Frontal cortex (tissue), 4 donors: ENCODE measurements at places on chromosomes 7 and 10. TPM values are rescaled to one million over a fixed set of nuclear protein-coding genes. Genes with fewer than 3 reads are reported as not detected.

The OR13A1 gene
- total RNA-seq: under 0.01 TPM

The RNF133 gene
- 0.41 TPM for total RNA-seq

The CDHR1 gene
- total RNA-seq: 1.6 TPM

The UCN3 gene
- total RNA-seq: not detected

The BMPER gene
- total RNA-seq: 2.9 TPM

The LEP gene
- total RNA-seq: not detected

The GJD4 gene
- not detected for total RNA-seq

The HACD1 gene
- 18.3 TPM for total RNA-seq

The CPA1 gene
- total RNA-seq: not detected

The KLF6 gene
- 67.3 TPM for total RNA-seq

The CRTAC1 gene
- total RNA-seq: 7.3 TPM

The SPDYE3 gene
- total RNA-seq: not detected

The ZNF862 gene
- 5.7 TPM for total RNA-seq

The LRRC61 gene
- total RNA-seq: 13.5 TPM

The EN2 gene
- total RNA-seq: not detected

The MMRN2 gene
- 4.1 TPM for total RNA-seq

The DKK1 gene
- 6.5 TPM for total RNA-seq

The NRG3 gene
- 12.2 TPM for total RNA-seq

The TAS2R41 gene
- not detected for total RNA-seq

The RBP4 gene
- total RNA-seq: 9.0 TPM

The ZNF92 gene
- total RNA-seq: 33.4 TPM

The TMEM229A gene
- total RNA-seq: 1.2 TPM

The PDLIM1 gene
- 2.4 TPM for total RNA-seq

The FEZF1 gene
- not detected for total RNA-seq

The CCL26 gene
- not detected for total RNA-seq

The AP1S1 gene
- total RNA-seq: 139 TPM

The ERVW-1 gene
- not detected for total RNA-seq

The EIF5AL1 gene
- under 0.01 TPM for total RNA-seq

The DDC gene
- total RNA-seq: 0.82 TPM

The ANKRD61 gene
- under 0.01 TPM for total RNA-seq

The PTF1A gene
- 0.41 TPM for total RNA-seq

The ANXA8 gene
- total RNA-seq: not detected

The PDE1C gene
- 19.2 TPM for total RNA-seq

The FAM180A gene
- not detected for total RNA-seq

The BLNK gene
- total RNA-seq: 0.41 TPM

The TRIM50 gene
- total RNA-seq: not detected

The THNSL1 gene
- 19.2 TPM for total RNA-seq

The CC2D2B gene
- 1.2 TPM for total RNA-seq

The RAMP3 gene
- 5.7 TPM for total RNA-seq

The UTF1 gene
- not detected for total RNA-seq

The GPR15LG gene
- total RNA-seq: not detected

The URGCP gene
- total RNA-seq: 42.8 TPM

The TAS2R4 gene
- 2.0 TPM for total RNA-seq

The FGFBP3 gene
- 18.3 TPM for total RNA-seq

The TMEM196 gene
- total RNA-seq: 18.8 TPM

The OR2A12 gene
- total RNA-seq: not detected
